ENCODE measurements at places on chromosomes 6 and 20.

DNA sequence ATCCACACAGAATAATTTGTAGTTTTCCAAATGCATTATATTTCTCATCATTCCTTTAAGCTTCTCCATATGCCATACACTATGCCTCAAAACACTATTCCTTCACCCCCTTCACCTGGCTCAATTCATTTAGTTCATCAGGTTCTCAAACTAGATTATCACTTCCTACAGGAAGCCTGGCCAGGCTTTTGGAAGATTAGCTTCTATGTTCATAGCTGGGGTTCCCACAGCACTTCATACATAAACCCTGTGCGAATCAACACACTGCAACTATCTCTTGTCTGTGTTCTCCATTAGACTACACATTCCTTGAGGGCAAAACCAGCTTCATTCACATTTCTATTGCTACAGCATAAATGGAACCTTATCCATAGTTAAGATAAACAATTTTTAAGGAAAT is 40.5 kb upstream of the PLN start:
- DNase-seq = no peak

DNA sequence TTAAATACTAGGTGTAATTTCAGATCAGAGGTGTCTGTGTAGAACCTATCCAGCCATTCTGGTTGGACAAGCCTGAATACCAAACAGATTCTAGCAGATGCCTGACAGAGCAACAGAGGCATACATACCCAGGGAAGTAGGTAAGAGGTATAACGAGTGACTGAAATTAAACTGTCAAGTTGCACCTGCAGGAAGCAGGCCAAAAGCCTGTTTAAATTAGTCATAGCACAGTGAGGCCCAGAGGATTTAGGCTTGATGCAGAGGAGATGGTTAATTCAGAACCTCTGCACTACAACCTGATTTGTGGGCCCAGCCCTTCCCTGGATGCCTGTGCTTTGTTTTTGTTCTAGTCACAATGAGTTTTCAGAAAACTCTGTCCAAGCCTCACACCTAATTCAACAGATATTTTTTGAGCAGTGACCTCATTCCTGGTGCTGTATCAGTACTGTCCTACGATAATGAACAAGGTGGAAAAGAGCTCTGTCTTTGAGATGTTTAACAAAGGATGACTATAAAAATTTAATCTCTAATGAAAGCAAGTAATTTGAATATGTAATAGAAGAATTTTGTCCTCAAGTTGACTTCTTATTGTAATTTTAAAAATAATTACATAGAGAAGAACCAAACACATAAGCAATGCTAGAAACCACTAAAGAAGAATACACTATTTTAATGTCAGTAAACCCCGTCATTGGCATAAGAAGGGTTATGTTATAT is 31.7 kb downstream of the C6orf58 start:
- DNase-seq = no peak

DNA sequence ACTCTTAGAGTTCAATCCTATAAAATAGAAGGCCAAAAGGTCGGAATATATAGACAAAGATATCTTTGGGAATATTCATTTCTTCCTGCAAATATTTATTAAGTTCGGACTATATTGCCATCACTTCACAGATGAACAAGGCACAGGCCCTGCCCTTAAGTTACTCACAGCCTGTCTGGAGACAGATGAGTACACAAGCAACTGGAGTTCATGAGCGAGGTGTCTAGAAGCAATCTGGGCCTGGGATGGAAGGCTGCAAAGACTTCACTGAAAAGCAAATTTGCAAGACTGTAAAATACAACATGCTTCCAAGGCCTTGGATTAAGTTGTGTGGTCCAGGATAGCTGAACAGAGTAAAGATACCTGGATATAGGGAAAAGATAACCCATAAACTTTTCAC is 56.7 kb upstream of the CEP85L start:
- no peak for DNase-seq

- no peak for DNase-seq
Observed at GRCh38 chr6:3687847-3688246, 63.7 kb downstream of the PXDC1 start.

DNA sequence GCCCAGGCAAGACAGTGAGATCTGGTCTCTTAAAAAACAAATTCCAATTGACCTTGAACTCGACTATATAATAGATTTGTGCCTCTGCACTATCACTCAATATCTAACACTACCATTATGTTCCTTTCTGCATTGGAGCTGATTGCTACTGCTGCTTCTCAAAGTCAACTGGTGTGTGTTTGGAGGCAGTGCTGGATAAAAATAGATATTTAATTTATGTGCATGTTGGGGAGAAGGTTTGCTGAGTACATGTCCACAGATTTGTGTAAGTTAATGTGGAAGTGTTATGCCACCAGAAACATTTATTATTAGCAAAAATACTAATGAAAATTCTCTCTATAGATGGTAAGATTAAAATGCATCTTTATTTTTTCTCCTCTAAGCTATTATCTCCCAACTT is 39.5 kb downstream of the ATP9A start:
- DNase-seq = no peak

DNA sequence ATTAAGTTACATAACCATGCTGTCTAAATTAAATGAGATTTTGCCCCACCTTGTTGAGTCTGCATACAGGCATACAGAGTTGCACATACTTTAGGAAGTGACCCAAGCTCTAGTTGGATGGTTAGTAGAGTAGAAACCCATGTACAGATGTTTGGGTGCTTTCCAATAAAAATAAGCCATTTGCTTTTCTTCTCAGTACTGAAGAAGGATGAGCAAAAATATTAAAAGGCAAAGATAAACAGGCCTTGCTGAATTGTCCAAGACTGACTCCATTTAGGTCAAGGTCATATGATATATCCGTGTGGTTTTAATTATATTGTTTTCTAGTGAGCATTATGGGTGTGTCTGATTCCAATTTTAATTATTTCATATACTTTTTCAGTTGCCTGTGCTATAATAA is 589.4 kb downstream of the RFPL4B start:
- no peak for DNase-seq

DNA sequence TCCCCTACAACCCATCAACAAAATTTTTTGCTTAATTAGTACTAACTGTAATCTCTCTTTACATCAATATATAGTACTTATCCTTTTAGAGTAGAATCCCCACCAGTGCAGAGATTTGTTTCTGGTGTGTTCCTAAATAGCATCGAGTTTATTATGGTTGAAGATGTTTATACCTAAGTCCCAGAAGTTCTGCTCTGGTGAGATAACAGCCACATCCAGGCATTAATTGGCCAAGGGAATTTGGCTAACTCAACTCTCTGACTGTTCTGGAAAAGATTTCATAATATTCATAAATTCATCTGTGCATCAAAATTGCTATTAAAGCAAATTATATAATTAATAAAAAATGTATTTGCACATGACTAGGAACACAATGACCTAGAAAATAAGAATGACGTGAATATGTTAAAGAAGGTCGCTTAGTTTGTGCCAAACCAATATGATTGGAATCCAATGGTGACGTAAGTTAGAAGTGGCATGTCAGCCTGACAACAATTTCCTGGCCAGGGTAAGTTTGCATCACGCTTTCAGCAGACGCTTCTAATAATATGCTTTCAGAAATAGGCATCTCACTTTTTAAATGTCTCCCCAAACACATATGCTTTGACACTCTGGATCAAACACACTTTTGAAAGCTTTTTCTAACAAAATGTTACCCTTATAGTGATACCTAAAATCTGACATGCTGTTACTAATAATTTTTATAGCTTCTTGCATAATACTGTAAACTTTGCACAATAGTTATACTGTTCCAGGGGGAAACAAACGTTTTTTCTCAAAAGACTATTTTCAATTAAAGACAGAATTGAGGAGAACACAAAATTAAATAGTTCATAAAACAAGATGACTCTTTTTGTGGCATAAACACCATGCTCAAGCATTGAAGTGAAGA is 236.7 kb downstream of the TENT5A start:
- DNase-seq = no peak

- no peak for DNase-seq
Observed at GRCh38 chr6:39137245-39137644, 22.3 kb upstream of the SAYSD1 start.

DNA sequence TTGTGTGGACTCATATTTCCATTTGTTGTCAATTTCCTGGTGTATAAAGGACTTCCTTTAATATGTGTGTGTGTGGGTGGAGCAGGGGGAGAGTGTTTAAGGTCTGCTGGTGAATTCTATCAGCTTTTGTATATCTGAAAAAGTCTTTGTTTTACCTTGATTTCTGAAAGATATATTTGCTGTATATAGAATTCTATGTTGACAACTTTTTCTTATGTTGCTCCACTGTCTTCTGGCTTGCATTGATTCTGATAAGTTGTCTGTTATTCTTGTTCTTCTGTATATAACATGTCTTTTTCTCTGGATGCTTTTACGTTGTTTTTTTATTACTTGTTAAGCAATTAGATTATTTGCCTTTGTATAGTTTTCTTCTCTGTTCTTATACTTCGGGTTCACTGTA is 90.0 kb upstream of the CEP162 start:
- no peak for DNase-seq

DNA sequence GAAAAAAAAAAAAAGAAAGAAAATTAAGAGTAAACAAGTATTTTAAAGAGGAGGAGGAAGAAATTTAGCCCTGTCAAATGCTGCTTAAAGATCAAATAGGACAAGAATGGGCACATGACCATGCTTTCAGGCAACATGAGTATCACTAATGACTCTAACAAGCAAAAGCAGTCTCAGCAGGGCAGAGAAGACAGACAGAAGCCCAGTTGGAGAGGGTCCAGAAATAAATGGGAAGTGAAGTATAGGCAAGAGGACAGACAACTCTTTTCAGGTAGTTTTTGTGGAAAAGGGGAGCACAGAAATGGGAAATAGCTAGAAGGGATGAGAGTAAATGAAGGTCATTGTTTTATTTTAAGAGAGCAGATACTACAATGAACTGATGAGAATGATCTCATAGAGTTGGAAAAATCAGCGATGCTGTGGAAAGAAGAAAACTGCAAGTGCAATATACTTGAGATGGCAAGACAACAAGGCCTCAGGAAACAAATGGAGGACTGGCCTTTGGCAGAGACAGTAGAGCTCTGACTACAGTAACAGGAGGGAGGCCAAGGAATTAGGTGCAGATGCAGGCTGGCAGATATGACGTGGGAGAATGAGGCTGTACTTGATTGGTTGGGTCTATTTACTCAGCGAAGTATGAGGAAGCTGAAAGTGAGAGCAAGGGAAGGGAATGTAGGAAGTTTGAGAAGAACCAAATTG is 40.3 kb downstream of the KIF6 start:
- DNase-seq = no peak

- DNase-seq = no peak
Observed at GRCh38 chr6:66897576-66897975, 1190.5 kb upstream of the EYS start.

Data from stimulated activated CD8-positive, alpha-beta memory T cell treated with anti-CD3 and anti-CD28 coated beads, Interleukin-2, amount 100 ng/mL, for 1 hour (primary cell).